AG09309 (cell line): ENCODE measurements at places on chromosomes 4 and X.
A peak's percentile ranks its signal among the peaks of the same experiment; 100 is the strongest.

DNA sequence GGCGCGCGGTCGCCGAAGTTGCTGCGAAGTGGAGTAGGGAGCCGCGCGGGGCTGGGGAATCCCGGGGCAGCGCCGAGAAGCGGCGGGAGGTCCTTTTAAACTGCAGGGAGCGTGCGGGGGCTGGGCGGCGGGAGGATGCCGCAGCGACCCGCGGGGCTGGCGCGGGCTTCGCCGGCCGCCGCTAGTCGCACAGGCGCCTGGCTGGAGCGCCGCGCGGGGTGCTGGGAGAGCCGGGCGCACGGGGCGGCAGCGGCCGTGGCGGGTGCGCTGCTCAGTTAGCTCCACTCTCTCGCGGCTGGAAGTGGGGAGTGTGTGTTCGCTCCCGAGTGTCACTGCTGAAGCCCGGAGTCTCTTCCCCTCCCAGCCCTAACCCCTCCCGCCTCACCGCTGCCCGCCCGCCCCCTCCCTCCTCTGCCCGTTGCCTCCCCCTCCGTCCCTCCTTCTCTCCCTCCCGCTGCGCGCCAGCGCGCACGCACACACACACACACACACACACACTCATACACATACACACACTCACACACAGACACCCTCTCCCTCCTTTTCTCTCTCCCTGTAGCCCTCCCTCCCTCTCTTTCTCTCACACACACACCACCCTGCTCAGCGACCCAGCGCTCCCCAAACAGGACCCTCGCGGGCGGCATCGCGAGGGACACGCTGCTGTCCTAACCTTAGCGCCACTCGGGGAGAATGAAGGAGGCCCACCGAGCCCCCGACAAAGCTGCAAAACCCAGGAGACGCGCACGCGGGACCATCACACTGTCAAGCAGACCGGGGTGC is at the start of gene NDNF:
TSS of gene NDNF (minus strand) at position 312 of the 780 bp plus-strand sequence. CDS start 26,698 bp downstream, outside the sequence.
- DNase-seq = no peak

DNA sequence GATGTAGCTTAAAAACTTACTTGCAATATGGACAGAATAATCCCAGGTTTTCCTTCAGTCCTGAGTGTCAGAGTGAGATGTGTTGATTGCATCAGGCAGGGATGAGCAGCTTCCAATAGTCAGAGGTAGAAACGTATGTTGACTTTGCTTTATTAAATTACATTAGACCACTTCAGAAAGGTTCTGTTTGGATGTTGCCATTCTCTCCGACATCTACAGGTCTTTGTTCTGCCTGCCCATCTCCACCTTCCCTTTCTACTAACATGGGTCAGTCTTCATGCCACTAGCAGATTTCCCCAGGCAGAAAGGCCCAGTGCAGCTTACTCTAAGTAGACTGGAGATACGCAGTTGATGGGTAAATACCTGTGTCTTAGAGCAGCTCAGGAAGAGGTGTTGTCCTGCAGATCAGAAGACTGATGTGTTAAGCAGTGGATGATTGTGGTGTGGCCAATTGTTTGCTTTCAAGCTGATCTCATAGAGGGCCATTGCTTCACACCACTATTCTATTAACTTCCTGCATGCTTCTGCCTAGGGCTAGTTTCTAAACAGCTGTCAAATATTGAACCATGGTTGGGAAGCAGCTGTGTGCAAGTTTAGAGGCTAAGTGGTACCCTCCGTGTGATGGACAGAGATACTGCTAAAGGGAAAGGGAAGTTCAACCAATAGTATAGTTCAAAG is 1.8 kb downstream of the FRMPD4 start:
- no peak for DNase-seq

GRCh38 chrX:44400588-44400987 is 57.1 kb upstream of the EFHC2 start:
- peak; percentile 66 for DNase-seq

- peak; percentile 5 for DNase-seq
Measured at GRCh38 chr4:129095811-129096454, at the start of gene C4orf33. Gene C4orf33, plus strand, starts transcription at chr4:129096152. Its CDS starts 6,459 bp downstream, at chr4:129102611.
